ENCODE measurements at places on chromosomes 2 and 18. TPM values are rescaled to one million over a fixed set of nuclear protein-coding genes. Genes with fewer than 3 reads are reported as not detected.
A peak's percentile ranks its signal among the peaks of the same experiment; 100 is the strongest.

- H3K36me3 ChIP-seq: no peaks in the 10 kb centered on the region
- no peak overlapping the region for H3K4me3 ChIP-seq
- no peaks in the 10 kb centered on the region for H3K4me1 ChIP-seq
Observed at GRCh38 chr18:29879763-29880162, 1162.8 kb downstream of the DSC3 start.

DNA sequence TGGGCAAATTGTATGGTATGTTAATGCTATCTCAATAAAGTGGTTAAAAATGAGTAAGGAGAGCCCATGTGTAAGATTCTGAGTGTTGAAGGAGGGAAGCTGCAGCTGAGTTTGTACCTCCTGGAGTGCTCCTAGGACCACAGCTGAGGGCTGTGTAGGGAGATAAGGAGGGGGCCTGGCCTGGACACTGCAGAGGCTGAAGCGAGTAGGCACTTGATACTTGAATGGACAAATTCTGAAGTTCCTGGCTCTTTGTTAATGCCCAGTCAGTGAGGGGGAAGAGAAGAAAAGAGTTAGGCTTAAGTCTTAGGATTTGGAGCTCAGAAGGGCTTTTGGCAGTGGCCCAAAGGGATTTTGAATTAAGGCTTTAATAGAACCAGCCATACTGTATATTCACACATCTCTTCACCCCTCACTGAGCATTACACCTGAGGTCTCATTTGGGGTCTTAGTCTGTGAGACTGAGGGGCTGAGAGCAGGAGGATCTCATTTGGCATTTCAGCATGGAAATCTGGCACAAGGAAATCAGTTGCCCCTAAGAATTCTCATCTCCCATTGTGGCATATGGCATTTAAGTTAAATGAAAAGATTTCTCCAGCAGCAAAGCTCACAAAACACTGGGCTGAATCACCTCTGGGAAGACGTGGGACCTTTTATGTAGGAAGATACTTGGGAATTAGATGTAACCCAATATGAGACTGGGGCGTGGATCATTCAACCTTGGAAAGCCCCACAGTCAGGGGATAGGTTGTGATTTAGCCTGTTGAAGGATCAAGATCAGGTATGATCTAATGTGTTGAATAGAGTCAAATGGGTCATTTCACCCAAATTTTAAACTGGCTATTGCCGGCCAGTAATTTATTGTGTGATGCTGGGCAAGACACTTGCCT lies 46.8 kb downstream of the LIPG start:
- DNase-seq: no peak
- no peak overlapping the region for H3K4me3 ChIP-seq
- no peaks in the 10 kb centered on the region for H3K4me1 ChIP-seq
- no peak overlapping the region for H3K27ac ChIP-seq

DNA sequence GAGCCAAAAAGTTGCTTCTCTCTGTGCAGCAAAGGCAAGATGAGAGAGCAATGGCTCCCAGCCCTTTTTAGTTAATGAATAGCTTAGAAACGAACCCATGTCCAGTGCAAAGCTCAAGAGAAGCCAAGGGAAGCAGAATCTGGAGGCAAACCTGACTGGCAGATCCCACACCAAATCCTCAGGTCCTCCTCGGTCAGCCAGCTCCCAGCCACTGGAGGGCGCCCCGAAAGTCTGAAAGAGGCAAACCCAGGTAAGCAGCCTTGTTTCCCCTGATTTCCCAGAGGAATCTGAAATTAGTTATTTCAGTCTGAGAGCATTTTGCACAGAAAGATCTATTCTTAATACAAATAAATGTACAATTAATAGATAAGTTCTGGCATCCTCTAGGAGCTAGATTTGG lies 71.3 kb upstream of the PID1 start:
- H3K4me1 ChIP-seq: no peaks in the 10 kb centered on the region
- H3K27me3 ChIP-seq: no peaks in the 10 kb centered on the region
- H3K27ac ChIP-seq: no peak overlapping the region
- H3K4me3 ChIP-seq: no peak overlapping the region
- no peaks in the 10 kb centered on the region for H3K36me3 ChIP-seq
- peak; percentile 28 for DNase-seq

DNA sequence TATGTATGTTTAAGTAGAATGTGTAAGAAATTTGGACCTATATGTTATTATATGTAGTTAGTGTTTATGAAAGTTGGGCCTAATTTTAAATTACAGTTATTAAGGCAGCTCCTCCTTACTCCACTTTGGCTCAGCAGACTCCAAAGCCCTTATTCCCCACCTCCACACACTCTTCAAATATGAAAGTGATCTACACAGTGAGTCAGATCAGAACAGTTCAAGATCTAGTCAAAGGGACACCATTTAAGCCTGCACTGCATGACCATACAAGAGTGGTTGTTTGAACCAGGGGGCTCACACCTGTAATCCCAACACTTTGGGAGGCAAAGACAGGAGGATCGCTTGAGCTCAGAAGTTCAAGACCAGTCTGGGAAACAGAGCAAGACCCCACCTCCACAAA lies 21.2 kb upstream of the PMAIP1 start:
- no peaks in the 10 kb centered on the region for H3K27me3 ChIP-seq
- DNase-seq: no peak
- H3K4me3 ChIP-seq: no peak overlapping the region
- no peaks in the 10 kb centered on the region for H3K36me3 ChIP-seq
- H3K4me1 ChIP-seq: peaks cover 14% of the 10 kb centered on the region
- H3K27ac ChIP-seq: no peak overlapping the region

- no peak overlapping the region for H3K4me3 ChIP-seq
- no peak for DNase-seq
- peak overlapping the region; percentile 47 for H3K27ac ChIP-seq
- no peaks in the 10 kb centered on the region for H3K36me3 ChIP-seq
Observed at GRCh38 chr2:33469238-33469637, 7.2 kb upstream of the RASGRP3 start.

GRCh38 chr2:138518860-138519259 lies 17.3 kb downstream of the SPOPL start:
- no peak overlapping the region for H3K27ac ChIP-seq
- no peaks in the 10 kb centered on the region for H3K27me3 ChIP-seq
- H3K4me1 ChIP-seq: peaks cover 69% of the 10 kb centered on the region
- DNase-seq: no peak

GRCh38 chr18:61736133-61736532 lies 156.7 kb downstream of the RNF152 start:
- peaks cover 46% of the 10 kb centered on the region for H3K4me1 ChIP-seq
- H3K36me3 ChIP-seq: no peaks in the 10 kb centered on the region
- no peak overlapping the region for H3K4me3 ChIP-seq

- no peak overlapping the region for H3K4me3 ChIP-seq
- no peak overlapping the region for H3K27ac ChIP-seq
- no peaks in the 10 kb centered on the region for H3K36me3 ChIP-seq
- DNase-seq: no peak
- H3K4me1 ChIP-seq: no peaks in the 10 kb centered on the region
- H3K27me3 ChIP-seq: no peaks in the 10 kb centered on the region
Observed at GRCh38 chr2:99066075-99066958, 75.2 kb upstream of the C2orf15 start.

DNA sequence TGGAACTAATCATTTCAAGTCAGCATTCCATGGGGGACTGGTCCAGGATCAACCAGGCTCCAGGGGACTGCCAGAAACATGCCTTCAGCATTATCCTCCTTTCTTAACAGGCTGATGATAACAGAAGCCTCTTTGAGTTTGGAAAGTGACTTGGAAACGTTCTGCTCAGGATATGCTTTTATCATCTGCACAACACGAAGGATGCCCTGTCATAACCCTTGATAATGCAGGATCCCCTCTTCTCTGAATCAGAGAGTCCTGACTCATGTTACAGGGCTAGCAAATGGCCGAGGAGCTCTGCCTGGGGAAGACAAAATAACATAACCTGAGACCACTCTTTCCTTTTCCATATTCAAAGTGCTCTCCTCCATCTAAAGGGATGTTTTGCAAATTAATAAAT lies 6.7 kb downstream of the SCYGR3 start:
- no peaks in the 10 kb centered on the region for H3K36me3 ChIP-seq
- H3K4me3 ChIP-seq: no peak overlapping the region
- no peak overlapping the region for H3K27ac ChIP-seq
- peaks cover 5% of the 10 kb centered on the region for H3K4me1 ChIP-seq
- H3K27me3 ChIP-seq: no peaks in the 10 kb centered on the region

GRCh38 chr18:67408240-67408639 lies 108.3 kb downstream of the DSEL start:
- H3K27ac ChIP-seq: no peak overlapping the region
- H3K27me3 ChIP-seq: no peaks in the 10 kb centered on the region
- no peaks in the 10 kb centered on the region for H3K36me3 ChIP-seq
- no peaks in the 10 kb centered on the region for H3K4me1 ChIP-seq
- DNase-seq: no peak
- no peak overlapping the region for H3K4me3 ChIP-seq

DNA sequence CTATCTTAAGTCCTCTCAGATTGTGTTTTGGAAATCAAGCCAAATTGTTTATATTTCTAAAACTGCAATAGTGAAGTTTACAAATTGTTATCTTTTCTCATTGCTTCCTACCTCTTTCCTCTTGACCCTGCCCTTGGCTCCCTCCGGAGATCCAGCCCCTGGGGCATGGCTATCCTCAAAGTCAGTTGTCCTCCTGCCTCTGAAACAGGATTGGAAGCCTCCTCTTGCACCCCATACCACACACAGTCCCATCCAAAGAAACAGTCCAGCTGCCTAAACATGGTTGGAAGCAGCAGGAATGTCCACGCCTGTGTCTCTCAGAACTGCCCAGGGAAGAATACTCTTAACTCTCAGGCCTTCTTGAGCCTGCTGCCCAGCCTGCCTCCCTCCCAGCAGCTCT lies 30.1 kb upstream of the COL6A3 start:
- H3K36me3 ChIP-seq: no peaks in the 10 kb centered on the region
- no peak for DNase-seq
- no peak overlapping the region for H3K27ac ChIP-seq
- H3K27me3 ChIP-seq: peaks cover 19% of the 10 kb centered on the region
- no peak overlapping the region for H3K4me3 ChIP-seq

GRCh38 chr2:103139628-103140268 lies 377.9 kb downstream of the TMEM182 start:
- no peaks in the 10 kb centered on the region for H3K36me3 ChIP-seq
- no peaks in the 10 kb centered on the region for H3K27me3 ChIP-seq
- no peak overlapping the region for H3K4me3 ChIP-seq
- H3K4me1 ChIP-seq: no peaks in the 10 kb centered on the region
- H3K27ac ChIP-seq: no peak overlapping the region

DNA sequence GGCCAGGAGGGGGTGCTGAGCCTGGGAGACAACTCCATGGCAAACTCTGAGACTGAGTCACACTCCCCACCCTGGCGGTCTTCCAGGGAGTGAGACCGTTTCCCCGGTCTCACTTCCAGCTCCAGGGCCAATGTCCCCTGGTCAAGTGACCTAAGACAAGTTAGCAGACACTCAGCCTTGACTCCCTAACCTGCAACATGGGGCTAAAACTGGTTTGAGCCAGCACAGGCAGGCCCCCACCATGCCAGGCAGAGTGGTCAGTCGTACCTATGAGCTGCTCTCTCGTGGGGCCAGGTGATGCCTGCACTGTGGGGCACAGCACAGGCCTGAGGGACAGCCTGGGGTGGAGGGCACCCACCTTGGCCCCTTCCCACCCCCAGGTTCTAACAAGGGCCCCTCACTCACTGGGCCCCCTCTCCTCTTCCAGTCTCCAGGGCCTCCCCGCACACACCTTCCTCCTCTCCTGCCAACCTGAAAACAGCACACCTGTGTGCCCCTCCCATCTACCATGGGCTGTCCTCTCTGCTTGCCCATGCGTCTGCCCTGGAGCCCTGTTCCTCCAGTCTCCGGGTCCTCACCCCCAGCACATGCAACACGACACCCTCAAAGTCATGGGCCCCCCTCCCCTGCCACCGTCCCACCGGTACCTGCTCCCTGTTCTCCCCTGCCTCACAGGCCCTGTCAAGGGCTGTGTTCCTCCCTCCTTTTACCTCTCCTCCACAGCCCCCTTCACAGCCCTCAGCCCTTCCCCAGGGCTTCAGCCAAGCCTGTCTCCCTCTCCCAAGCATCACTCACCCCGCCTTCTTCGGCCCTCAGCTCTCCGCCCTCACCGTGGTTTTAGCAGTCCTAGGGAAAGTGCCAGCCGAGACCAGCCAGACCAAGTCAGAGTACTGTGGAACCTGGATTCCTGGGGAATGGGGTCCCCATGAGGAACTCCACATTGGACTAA lies 1.6 kb downstream of the GPR17 start:
- H3K27me3 ChIP-seq: no peaks in the 10 kb centered on the region
- no peak overlapping the region for H3K4me3 ChIP-seq
- DNase-seq: no peak
- H3K27ac ChIP-seq: peak overlapping the region; percentile 94
- H3K36me3 ChIP-seq: peaks cover 40% of the 10 kb centered on the region

DNA sequence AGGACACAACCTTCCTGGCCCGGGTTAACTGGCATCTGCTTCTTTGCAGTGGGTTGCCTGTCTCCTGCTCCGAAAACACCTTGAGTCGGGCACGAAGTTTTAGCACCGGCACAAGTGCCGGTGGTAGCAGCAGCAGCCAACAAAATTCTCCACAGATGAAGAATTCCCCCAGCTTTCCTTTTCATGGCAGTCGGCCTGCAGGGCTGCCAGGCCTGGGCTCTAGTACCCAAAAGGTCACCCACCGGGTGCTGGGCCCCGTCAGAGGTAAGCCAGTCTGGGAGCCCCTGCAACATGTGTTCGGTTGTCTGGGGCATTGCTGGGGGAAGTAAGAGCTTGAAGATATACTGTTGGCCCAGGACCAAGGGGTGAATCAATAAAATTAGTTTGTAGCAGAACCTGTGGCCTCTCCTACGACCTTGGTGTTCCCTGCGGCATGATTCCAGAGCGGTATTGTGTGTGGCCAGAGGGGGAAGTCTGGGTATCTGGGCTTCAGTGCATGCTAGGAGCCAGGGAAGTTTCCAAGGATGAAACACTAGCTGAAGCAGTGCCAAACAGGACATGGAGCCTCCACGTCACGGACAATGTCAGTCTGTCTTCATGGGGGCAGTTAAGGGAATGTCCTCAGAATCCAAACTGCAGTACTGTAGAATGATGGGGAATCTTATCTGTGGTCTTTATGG lies 7.8 kb downstream of the AGBL5 start:
- no peak overlapping the region for H3K4me3 ChIP-seq
- no peak for DNase-seq
- H3K27ac ChIP-seq: peak overlapping the region; percentile 12
- H3K36me3 ChIP-seq: peaks cover 58% of the 10 kb centered on the region

GRCh38 chr2:67159929-67160328 lies 237.2 kb upstream of the ETAA1 start:
- no peak overlapping the region for H3K27ac ChIP-seq
- no peaks in the 10 kb centered on the region for H3K36me3 ChIP-seq
- no peak overlapping the region for H3K4me3 ChIP-seq
- no peak for DNase-seq
- no peaks in the 10 kb centered on the region for H3K4me1 ChIP-seq

- peaks cover 80% of the 10 kb centered on the region for H3K27me3 ChIP-seq
- H3K4me1 ChIP-seq: no peaks in the 10 kb centered on the region
- H3K4me3 ChIP-seq: no peak overlapping the region
Observed at GRCh38 chr2:219017201-219017931, 23.9 kb downstream of the CFAP65 start.

ANKRD36C gene
- total RNA-seq: 6.8 TPM

CHST9 gene
- 2.0 TPM for total RNA-seq

IL1RN gene
- total RNA-seq: 0.33 TPM

RIT2 gene
- not detected for total RNA-seq

TRABD2A gene
- total RNA-seq: 0.49 TPM

LOXL3 gene
- total RNA-seq: 4.7 TPM
